ENCODE measurements at places on chromosomes 7 and 10. TPM values are rescaled to one million over a fixed set of nuclear protein-coding genes. Genes with fewer than 3 reads are reported as not detected.

DNA sequence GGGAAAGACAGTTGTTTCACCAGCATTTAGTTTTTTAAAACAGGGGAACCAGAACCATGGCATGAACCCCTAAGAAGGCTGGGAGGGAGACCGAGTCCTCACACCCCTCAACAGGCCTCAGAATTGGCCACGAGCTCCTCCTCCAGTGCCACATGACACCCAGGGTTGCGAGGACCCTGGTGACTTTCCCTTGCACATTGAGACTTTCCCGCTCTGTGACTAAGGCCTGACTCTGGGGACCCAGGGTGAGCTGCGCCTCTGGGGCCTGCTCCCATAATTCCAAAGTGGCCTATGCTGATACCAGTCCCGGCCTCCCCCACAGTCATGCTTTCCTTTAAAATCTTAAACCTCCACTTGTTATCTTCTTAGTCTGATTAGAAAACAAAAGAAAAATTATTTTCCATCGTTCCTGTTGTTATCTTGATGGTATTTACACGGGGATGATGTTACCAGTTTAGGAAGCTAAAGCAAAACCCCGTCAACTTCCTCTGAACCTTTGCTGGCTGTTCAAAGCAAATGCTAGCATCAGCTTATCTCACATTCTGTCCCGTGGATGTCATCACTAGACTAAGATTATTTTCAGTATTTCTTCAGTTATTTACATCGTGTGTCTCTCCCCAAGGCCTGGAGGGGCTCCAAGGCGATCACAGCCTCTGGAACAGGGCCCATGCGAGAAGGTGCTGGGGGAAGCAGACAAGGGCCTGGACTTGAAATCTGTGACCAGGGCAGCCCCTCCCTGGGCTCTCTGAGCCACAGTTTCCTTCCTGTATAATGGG, 42.1 kb downstream of the FAM53B start:
- peak; percentile 77 for DNase-seq

DNA sequence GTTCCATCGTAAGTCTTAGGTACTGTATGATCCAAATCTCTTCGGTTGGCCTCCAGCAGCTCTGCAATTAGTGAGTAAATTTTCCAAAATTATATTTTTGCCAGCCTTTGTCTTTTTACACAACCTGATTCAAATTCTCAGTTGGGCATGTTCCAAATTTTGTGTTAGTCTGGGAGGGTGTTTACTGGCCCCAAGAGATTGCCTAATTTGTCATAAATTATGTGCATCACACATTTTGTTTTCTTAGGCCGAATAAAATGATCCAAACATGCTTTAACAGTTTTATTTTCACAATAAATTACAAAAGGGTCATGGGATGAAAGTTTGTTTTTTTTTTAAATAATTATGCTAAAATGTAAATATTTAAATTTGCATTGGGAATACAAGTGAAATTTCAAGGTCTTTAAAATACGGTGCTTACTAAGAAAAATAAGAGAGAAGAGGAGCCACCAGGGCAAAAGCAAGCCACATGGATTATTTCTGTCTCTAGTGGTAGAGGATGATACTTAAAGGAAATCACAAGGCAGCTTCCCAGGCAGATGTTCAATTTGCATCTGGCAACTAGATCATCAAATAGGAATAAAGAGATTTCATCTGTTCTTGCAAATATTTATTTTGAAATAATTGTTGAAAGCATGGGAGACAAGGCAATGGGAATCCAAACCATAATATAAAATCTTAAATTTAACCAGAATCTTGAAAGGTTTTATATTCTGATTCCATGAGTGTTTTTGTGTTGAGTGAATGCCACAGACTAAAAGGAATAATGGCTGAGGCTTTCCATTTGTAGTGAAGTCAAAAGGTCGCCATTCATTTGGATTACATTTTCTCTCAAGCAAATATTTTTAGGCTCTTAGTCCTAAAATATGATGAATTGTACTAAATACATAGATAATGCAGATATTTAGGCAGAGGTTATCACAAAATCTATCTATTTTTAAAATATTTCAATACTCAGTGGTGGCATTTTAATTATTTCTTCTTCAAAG, 111.1 kb downstream of the MDFIC start:
- DNase-seq, result no peak

Gene EBLN1
- total RNA-seq, result not detected

- no peak for DNase-seq
Measured at GRCh38 chr7:5218564-5219360, 28.7 kb downstream of the WIPI2 start.

Gene AP5Z1
- total RNA-seq, result 12.7 TPM

- DNase-seq, result no peak
Measured at GRCh38 chr7:128075242-128076095, 44.2 kb upstream of the LRRC4 start.

Gene GSAP
- total RNA-seq, result 8.0 TPM

GRCh38 chr7:24968165-24968564, 11.8 kb downstream of the OSBPL3 start:
- no peak for DNase-seq

Gene SFRP4
- total RNA-seq, result 0.59 TPM

Gene WIPF3
- total RNA-seq, result 5.5 TPM

Gene DMBT1
- total RNA-seq, result not detected

Gene DLG5
- 8.8 TPM for total RNA-seq

Gene SPAM1
- total RNA-seq, result not detected

DNA sequence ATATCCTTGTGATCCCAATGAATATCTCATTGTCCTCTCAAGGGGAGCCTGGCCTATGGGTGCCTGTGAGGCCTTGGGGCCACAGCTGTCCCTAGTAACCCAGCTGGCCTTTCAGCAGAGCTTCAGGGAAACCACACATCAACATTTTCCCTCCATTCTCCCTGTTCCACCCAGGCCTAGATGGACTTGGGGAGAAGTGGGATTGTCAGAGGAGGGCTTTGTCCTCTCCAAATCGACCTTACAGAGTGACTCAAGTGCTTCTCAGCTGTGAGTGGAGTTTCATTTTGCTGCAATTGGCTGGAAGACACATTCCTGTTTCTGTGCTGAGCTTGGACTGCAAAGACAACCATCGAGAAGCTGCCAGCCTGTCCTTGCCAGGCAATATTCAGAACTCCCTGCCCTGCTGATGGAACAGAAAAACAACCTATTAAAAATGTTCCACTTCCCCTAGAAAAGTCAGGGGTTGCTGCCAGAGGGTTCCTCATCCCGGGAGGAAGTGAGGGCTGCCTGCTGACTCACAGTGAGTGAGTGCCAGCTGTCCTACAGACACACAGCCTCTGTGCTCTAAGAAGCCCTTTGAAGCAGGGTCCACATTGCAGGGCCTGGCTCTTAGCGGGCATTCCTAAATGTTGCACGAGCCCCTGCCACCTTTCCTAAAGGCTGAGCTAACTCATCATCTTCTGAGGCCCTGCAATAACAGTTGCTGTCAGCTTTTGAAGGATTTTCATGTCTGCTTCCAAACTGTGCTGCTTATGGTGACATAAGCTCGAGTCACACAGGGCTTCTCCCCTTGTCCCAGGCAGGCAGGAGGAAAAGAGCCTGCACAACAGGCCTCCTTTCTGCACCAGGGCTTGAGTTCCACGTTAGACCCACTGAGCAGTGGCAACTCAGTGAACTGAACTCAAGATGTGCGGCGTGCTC, 20.5 kb downstream of the STRA8 start:
- DNase-seq, result peak; percentile 80

- no peak for DNase-seq
Measured at GRCh38 chr7:38374507-38374906, 101.1 kb upstream of the TARP start.

DNA sequence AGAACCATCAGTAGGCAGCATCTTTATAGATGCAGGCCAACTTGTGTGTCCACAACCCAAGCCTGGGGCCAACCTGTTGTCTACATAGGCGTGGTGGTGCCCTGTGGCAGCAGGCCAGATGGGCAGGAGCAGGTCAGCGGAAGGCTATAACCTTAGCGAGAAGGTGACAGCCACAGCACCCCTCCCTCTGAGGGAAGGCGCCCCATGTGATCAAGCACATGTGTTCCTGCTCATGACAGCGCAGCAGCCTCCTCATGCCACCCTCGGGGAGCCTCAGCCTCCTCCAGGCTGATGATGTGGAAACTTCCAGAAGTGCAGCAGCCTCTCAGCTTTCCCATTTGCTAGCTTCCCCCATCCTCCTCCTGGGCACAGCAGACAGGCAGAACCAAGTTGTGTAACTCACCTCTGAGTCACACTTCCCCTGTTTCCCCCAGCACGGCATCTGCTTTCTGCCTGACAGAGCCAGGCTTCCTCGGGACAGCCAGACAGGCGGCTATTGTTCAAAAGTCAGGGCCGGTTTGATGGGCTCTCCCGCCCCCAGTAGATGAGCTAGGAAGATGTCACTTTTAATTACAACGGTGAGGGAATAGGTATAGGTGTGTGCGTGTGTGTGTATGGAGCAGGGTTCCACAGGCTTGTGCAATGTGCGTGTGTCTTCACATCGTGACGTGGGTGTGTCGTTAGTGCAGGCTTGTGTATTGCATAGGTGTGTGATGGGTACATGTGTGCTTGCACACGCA, 312.0 kb upstream of the ZMIZ1 start:
- DNase-seq, result peak; percentile 84

- DNase-seq, result no peak
Measured at GRCh38 chr10:11475831-11476434, 135.5 kb downstream of the USP6NL start.

GRCh38 chr7:78479348-78479747, 680.8 kb downstream of the PHTF2 start:
- DNase-seq, result no peak

Gene INPP5F
- 4.5 TPM for total RNA-seq

DNA sequence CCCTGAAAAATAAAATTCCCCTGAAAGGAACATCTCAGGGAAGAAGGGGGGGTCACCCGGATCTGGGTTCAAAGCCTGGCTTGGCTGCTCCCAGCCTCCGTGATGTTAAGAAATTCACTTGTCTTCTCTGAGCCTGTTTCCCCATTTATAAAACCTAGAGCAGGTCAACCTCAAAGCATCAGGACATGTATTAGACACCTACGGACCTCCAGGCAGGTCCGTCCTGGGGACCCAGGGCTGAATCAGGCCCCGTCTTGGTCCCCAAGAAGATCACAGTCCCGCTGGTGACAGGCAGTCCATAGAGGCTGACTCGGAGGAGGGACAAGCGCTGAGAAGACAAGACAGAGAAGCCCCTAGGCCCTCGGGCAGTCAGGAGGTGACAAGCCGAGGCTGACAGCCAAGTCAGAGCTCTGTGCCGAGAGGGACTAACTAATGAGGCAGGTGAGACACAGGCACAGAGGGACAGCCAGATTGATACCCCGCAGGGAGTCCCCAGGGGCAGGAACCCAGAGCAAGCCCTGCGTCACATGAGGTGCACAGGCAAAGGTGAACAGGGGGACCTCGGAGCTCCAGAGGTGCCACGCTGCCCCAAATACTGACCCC, 2.9 kb downstream of the MYL10 start:
- no peak for DNase-seq

DNA sequence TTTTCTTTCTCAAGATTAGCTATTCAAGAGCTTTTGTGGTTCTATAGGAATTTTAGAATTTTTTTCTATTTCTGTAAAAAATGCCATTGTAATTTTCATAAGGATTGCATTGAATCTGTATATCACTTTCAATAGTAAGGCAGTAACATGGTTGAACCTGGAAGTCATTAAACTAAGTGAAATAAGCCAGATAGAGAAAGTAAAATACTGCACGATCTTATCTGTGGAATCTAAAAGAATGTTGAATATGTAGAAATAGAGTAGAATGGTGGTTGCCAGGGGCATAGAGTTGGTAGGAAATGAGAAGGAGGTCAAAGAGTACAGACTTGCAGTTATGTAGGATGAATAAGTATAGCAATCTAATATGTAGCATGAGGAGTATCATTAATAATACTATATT, 1073.5 kb upstream of the LRRN3 start:
- DNase-seq, result no peak

Gene TUBAL3
- total RNA-seq, result 0.11 TPM

DNA sequence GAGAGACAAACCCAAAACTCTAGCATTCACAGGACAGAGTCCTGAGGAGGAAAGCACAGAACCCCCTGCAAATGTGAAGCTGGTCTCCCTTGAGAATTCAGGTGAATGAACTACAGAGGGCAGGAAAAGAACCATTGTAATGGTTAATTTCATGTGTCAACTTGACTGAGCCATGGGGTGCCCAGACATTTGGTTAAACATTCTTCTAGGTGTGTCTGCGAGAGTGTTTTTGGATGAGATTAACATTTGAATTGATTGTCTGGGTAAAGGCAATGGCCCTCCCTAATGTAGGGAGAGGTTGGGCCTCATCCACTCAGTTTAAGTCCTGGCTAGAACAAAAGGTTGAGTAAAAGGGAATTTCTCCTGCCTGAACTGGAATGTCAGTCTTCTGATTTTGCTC, 15.7 kb upstream of the CDK1 start:
- DNase-seq, result no peak

GRCh38 chr7:69862413-69863064, 264.3 kb downstream of the AUTS2 start:
- no peak for DNase-seq

Gene ACSM6
- not detected for total RNA-seq

DNA sequence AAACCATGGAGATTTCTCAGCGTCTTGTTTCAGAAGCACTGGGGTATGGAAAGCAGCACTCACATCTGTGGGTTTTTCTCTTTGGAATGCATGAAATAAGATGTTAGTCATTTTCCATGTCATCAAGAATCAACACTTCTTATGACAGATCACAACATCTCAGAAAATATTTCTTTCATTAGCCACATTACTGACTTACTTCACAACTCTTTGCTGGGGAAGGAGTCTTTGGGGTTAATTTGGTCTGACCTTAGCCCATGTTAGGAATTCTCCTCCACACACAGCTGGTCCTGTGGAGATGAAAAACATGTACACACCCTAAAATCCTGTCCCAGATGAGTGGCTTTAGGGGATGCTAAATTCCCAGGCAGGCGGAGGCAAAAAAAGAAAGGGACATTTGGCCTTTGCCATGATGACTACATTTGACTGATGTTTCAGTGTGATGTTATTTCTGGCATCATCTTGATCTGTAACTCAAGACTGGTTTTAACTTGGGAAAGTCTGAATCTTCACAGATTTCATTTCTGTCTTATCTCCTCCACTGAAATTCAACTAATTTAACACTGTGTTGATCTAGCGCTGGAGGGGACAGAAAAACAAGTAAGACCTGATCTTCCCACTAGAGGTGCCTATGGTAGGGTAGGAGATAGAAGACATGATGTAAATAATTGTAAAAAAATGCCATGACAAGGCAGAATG, 363.2 kb downstream of the PRPF18 start:
- DNase-seq, result no peak

Gene SLC13A1
- total RNA-seq, result not detected

DNA sequence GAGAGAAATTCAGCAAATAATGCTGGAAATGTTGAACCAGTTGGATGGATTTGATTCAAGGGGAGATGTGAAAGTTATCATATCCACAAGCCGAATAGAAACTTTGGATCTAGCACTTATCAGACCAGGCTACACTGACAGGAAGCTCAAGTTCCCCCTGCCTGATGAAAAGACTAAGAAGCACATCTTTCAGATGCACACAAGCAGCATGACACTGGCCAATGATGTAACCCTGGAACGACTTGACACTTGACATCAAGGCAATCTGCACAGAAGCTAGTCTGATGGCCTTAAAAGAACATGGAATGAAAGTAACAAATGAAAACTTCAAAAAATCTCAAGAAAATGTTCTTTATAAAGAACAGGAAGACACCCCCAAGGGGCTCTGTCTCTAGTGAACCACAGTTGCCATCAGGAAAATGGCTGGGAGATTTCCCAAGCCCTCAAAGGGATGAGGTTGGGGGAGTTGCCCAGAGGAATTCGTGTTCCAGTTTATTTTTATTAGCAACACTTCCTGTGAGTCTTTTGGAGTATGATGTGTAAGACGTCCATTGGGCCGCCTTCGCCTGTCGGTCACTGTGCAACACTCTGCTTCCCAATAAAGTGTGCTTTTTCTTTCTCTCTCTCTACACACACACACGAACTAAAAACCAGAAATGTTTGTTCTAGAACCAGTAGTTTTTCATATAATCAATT, 200.0 kb downstream of the HIBADH start:
- DNase-seq, result no peak
